Tibial nerve (tissue), 4 donors: ENCODE measurements at places on chromosomes 4 and X.

DNA sequence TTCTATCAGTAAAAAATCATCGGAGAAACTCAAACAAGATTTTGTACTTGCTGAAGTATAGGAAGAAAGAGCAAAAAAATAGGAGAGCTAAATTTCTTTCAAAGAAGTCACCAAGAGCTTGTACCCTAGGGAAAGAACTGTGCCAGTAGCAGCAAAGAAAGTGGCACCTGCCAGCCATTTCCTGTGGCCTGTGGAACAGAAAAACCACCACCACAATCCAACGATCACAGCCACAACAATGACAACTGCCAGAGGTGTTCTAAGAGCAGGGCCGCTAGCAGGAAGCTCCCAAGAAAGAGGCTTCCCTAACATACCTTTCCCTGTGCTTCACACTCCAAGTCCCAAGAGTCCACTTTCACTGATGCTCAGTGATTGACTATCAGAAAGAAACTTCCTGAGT, 266.1 kb upstream of the GPC4 start:
- no peak overlapping the region for H3K27ac ChIP-seq
- H3K36me3 ChIP-seq: no peaks in the 10 kb centered on the region
- no peaks in the 10 kb centered on the region for H3K4me1 ChIP-seq

DNA sequence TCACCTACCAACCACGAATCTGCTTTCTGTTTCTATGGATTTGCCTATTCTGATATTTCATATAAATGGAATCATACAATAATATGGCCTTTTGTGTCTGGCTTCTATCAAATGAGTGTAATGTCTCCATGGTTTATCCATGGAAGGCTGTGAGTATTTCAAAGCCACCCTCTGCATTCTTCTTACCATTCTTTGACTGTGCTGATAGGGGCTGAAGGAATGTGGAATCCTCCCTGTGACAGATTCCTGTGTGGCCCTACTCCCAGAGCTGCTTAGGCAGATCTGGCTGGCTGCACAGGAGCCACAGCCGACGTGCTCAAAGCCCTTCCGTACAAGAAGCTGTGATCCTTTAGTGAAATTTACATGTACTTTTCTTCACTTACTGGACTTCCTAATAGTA, 163.2 kb downstream of the HS6ST2 start:
- no peaks in the 10 kb centered on the region for H3K4me1 ChIP-seq
- no peaks in the 10 kb centered on the region for H3K36me3 ChIP-seq
- no peak for DNase-seq
- no peaks in the 10 kb centered on the region for H3K27me3 ChIP-seq
- no peak overlapping the region for H3K4me3 ChIP-seq

GRCh38 chr4:95457353-95457752, 91.4 kb downstream of the UNC5C start:
- no peak overlapping the region for H3K4me3 ChIP-seq
- H3K36me3 ChIP-seq: no peaks in the 10 kb centered on the region
- no peak overlapping the region for H3K27ac ChIP-seq

GRCh38 chrX:10577853-10578252, 42.5 kb downstream of the MID1 start:
- H3K27ac ChIP-seq: no peak overlapping the region
- peaks cover 9% of the 10 kb centered on the region for H3K27me3 ChIP-seq
- no peaks in the 10 kb centered on the region for H3K4me1 ChIP-seq

GRCh38 chr4:128658214-128658631, 151.3 kb upstream of the JADE1 start:
- H3K27me3 ChIP-seq: no peaks in the 10 kb centered on the region
- no peaks in the 10 kb centered on the region for H3K36me3 ChIP-seq
- H3K4me1 ChIP-seq: peaks cover 19% of the 10 kb centered on the region
- peak overlapping the region; percentile 90 for H3K27ac ChIP-seq
- no peak overlapping the region for H3K4me3 ChIP-seq

DNA sequence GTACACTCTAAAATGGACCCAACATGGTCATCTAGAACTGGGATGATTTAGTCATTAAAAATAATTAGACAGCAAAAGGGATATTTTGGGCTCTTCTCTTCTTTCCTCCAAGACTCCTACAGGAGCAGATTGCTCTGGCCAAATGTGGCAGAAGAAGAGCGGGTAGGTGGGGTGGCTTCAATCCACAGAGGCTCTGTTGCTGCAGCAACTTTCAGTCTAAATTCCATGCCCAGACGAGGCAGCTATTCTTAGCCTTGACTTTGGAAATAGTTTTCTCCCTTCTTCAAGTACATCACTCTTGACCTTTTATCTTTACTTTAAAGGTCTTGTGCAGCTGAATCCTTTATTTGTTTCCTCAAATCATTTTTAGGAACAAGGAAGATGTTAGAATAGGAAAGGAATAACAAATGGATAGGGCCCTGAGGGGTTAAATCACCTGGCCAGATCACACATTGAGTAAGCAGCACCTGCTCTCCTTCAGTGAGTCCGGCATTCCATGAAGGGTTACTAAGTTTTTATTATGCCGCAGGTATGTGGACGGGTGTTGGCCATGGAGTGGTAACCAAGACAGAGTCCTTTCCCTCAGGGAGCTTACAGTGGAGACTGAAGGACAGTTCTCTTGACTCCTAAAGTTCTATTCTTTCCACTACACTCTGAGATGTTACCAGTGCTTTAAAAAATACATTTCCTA, 19.3 kb upstream of the SORBS2 start:
- no peaks in the 10 kb centered on the region for H3K36me3 ChIP-seq
- no peaks in the 10 kb centered on the region for H3K27me3 ChIP-seq
- no peak for DNase-seq
- H3K27ac ChIP-seq: no peak overlapping the region
- H3K4me1 ChIP-seq: peaks cover 2% of the 10 kb centered on the region
- no peak overlapping the region for H3K4me3 ChIP-seq

DNA sequence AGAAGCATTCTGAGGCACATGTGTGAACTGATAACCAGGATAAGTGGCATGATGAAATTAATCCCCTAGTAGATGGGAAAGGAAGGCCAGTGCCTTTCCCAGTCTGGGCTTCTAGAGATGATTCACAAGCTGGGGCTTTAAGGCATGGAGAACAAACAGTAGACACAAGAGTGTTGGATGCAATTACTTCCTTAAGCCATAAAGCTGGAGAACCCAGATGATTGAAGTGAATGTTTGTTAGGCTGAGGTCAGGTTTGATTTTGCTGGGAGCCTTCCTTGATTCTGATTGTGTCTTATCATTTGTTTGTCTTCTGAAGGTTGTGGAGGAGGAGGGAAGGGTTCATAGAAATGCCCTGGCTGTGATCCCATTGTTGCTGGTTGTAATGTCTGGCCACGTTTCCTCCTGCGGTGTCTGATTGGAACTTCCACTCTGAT, 125.2 kb downstream of the NHS start:
- H3K4me1 ChIP-seq: no peaks in the 10 kb centered on the region
- H3K27me3 ChIP-seq: no peaks in the 10 kb centered on the region
- no peaks in the 10 kb centered on the region for H3K36me3 ChIP-seq
- no peak overlapping the region for H3K4me3 ChIP-seq
- DNase-seq: no peak
- H3K27ac ChIP-seq: no peak overlapping the region

DNA sequence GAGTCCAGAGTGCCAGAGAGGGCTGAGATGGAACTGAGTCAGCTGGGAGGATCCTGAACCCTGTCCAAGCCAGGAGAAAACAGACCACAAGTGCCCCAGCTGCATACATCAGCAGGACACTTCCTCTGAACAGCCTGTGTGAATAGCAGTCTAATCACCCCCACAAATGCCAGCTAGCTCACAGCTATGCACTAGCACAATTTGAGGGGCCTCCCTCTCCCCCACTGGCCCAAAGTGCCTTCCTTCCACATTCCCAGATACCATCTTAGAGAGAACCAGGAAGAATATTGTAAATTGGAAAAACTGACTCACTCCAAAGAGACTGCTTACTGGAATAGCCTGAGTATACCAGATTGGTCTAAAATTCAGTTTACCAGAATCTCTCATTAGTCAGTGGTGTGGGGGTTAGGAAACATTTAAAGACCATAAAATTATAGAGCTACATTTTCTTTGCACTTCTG, 292.6 kb upstream of the KLF3 start:
- DNase-seq: no peak
- peaks cover 18% of the 10 kb centered on the region for H3K4me1 ChIP-seq
- no peaks in the 10 kb centered on the region for H3K27me3 ChIP-seq
- no peaks in the 10 kb centered on the region for H3K36me3 ChIP-seq
- H3K4me3 ChIP-seq: no peak overlapping the region

DNA sequence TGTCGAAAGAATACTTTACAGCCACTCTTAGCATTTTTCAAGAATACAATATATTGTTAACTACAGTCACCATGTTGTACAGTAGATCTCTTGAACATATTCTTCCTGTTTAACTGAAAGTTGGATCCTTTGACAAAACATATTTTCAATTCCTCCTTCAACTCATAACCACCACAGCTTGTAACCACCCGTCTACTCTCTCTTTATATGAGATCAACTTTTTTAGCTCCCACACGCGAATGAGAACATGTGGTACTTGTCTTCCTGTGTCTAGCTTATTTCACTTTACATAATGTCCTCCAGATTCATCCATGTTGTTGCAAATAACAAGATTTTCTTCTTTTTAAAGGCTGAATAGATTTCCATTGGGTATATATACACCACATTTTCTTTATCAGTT, 338.3 kb upstream of the IGFBP7 start:
- no peaks in the 10 kb centered on the region for H3K36me3 ChIP-seq
- DNase-seq: no peak
- H3K4me1 ChIP-seq: no peaks in the 10 kb centered on the region
- H3K4me3 ChIP-seq: no peak overlapping the region

DNA sequence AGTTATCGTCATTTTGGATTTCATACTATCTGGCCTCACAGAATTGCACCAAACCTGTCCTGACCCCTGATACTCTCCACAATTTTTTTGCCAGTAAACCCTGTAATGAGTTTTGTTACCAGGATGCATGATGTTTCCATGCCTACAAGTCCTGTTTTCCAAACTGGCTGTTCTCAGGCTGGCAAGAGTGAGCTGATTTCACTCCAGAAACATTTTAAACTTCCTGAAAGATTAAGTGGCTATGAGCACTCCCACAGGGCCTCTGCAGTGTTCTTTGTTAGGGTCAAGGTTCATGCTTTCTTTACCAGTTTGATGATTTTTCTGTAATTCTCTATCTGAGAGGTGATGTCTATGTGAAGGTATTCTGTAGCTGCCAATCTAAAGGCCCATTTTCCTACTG, 31.7 kb upstream of the PDLIM3 start:
- no peak for DNase-seq
- no peaks in the 10 kb centered on the region for H3K27me3 ChIP-seq
- H3K27ac ChIP-seq: peak overlapping the region; percentile 87
- H3K36me3 ChIP-seq: no peaks in the 10 kb centered on the region
- H3K4me3 ChIP-seq: no peak overlapping the region

DNA sequence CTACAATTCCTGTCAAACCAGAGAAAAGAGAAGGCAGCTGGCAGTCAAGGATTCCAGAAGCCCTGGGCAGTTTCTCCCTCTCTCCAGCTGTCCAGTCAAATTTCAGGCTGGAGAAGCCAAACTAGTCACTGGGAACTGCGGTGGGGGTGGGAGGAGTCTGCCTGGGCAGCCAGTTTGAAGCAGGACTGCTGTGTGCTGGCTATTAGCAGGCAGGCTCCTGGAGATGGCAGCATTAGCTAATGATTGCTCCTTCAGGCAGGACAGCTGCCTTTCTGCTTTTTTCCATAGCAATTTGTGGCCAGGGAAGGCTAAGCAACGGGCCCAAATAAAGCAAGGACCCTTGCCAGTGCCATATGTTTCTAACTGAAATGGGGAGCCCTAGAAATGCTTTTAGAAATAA, 44.7 kb upstream of the FGF13 start:
- no peaks in the 10 kb centered on the region for H3K4me1 ChIP-seq
- no peak overlapping the region for H3K4me3 ChIP-seq
- peak; percentile 5 for DNase-seq
- no peaks in the 10 kb centered on the region for H3K27me3 ChIP-seq

- no peaks in the 10 kb centered on the region for H3K27me3 ChIP-seq
- H3K36me3 ChIP-seq: no peaks in the 10 kb centered on the region
- H3K27ac ChIP-seq: no peak overlapping the region
- no peak for DNase-seq
These were observed 579.2 kb downstream of the BCOR start for GRCh38 chrX:39518476-39519029.

DNA sequence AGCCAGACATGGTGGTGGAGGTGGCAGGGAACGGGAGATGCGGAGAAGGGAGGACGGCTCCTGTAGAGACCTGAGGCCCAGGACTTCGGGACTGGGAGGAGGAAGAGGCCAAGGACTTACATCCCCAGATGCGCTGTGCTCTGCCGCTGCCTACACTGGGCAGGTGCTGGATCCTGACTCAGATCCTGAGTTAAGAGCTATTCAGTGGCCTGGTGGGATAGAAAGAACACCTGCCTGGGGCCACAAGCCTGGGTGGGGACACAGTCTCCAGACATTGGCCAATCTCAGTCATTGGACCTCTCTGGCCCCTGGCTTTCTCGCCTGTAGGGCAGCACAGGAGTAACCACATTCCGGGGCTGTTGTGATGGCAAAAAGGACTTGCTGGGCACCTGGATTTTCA, 10.9 kb upstream of the MSX1 start:
- no peak overlapping the region for H3K4me3 ChIP-seq
- no peak for DNase-seq
- H3K27me3 ChIP-seq: no peaks in the 10 kb centered on the region
- H3K4me1 ChIP-seq: peaks cover 13% of the 10 kb centered on the region
- H3K27ac ChIP-seq: no peak overlapping the region
- H3K36me3 ChIP-seq: no peaks in the 10 kb centered on the region

DNA sequence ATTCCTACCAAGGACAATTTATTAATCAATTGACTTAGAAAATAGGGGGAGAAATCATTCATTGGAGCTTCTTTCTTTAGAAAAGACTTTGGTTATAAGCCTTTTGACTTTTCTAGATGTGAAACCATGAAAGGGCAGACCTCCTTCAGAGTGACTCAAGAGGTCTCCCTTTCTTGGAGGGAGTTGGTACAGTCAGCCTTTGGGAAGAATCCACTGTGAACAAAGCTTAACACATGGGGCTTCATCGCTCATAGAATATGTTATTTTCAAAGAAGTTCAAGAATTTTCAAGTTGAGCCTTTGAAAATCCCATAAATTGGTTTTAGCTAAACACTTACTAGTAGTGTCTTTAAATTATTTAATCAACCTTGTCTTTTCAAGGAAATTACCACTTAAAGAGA, 28.0 kb downstream of the RIPPLY1 start:
- H3K27me3 ChIP-seq: peaks cover 53% of the 10 kb centered on the region
- no peak overlapping the region for H3K27ac ChIP-seq
- no peaks in the 10 kb centered on the region for H3K4me1 ChIP-seq
- H3K36me3 ChIP-seq: no peaks in the 10 kb centered on the region
- H3K4me3 ChIP-seq: no peak overlapping the region

GRCh38 chr4:44623676-44624075, 27.7 kb downstream of the YIPF7 start:
- H3K4me3 ChIP-seq: no peak overlapping the region
- DNase-seq: no peak
- H3K4me1 ChIP-seq: no peaks in the 10 kb centered on the region
- no peaks in the 10 kb centered on the region for H3K36me3 ChIP-seq
- no peaks in the 10 kb centered on the region for H3K27me3 ChIP-seq
- no peak overlapping the region for H3K27ac ChIP-seq

- H3K27me3 ChIP-seq: no peaks in the 10 kb centered on the region
- H3K4me3 ChIP-seq: no peak overlapping the region
- no peak overlapping the region for H3K27ac ChIP-seq
- no peaks in the 10 kb centered on the region for H3K4me1 ChIP-seq
- no peaks in the 10 kb centered on the region for H3K36me3 ChIP-seq
These were observed 24.7 kb upstream of the FRYL start for GRCh38 chr4:48804584-48805301.

- H3K4me3 ChIP-seq: no peak overlapping the region
- no peak for DNase-seq
- H3K27ac ChIP-seq: no peak overlapping the region
- no peaks in the 10 kb centered on the region for H3K27me3 ChIP-seq
- no peaks in the 10 kb centered on the region for H3K4me1 ChIP-seq
These were observed 83.6 kb downstream of the RELL1 start for GRCh38 chr4:37602454-37603069.

- H3K27me3 ChIP-seq: no peaks in the 10 kb centered on the region
- no peaks in the 10 kb centered on the region for H3K4me1 ChIP-seq
- DNase-seq: no peak
- H3K4me3 ChIP-seq: no peak overlapping the region
- H3K27ac ChIP-seq: no peak overlapping the region
These were observed 346.7 kb upstream of the SLIT2 start for GRCh38 chr4:19905024-19905423.
